Thoracic aorta (tissue), 2 donors: ENCODE measurements at places on chromosomes 6 and 20. TPM values are rescaled to one million over a fixed set of nuclear protein-coding genes. Genes with fewer than 3 reads are reported as not detected.

ANGPT4 gene
- 1.6 TPM for total RNA-seq

CDH4 gene
- total RNA-seq = not detected

LAMA2 gene
- 111 TPM for total RNA-seq

NKX2-2 gene
- total RNA-seq = 0.35 TPM

CTCFL gene
- not detected for total RNA-seq

KIF25 gene
- total RNA-seq = not detected

KHDC1 gene
- total RNA-seq = 8.1 TPM

ADAT2 gene
- 12.3 TPM for total RNA-seq

TREML2 gene
- total RNA-seq = not detected

SLC32A1 gene
- not detected for total RNA-seq

ORC3 gene
- total RNA-seq = 13.8 TPM

GRCh38 chr20:23367770-23368169, 5.8 kb downstream of the GZF1 start:
- DNase-seq = no peak

- DNase-seq = no peak
Measured at GRCh38 chr20:61251529-61252393, at the start of gene CDH4. TSS of gene CDH4 (plus strand) at chr20:61252261.

GRCh38 chr20:48904566-48905296, 16.8 kb upstream of the ARFGEF2 start:
- no peak for DNase-seq

GRCh38 chr6:141736104-141736503, 396.6 kb upstream of the GJE1 start:
- DNase-seq = no peak

- no peak for DNase-seq
Measured at GRCh38 chr20:10565922-10566897, 107.6 kb downstream of the JAG1 start.

GRCh38 chr20:3606021-3606420, 57.2 kb downstream of the GFRA4 start:
- DNase-seq = no peak

DNA sequence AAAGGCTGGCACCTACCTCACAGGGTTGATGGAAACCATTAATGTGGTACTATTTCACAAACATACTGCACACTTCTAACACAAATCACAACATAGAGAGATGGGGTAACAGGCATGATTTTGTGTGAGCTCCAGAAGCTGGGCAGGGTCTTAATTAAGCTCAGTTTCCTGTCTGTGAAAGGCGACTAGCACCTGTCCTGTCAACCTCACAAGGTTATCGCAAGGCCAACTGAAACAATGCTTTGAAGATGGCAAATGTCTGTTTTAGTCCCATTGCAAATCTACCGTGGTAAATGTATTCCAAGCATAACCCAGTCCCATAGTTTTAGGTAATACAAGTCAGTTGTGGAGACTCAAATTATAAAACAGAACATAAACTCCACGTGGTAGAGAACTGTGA, 1.3 kb upstream of the PLEKHG1 start:
- DNase-seq = no peak

DNA sequence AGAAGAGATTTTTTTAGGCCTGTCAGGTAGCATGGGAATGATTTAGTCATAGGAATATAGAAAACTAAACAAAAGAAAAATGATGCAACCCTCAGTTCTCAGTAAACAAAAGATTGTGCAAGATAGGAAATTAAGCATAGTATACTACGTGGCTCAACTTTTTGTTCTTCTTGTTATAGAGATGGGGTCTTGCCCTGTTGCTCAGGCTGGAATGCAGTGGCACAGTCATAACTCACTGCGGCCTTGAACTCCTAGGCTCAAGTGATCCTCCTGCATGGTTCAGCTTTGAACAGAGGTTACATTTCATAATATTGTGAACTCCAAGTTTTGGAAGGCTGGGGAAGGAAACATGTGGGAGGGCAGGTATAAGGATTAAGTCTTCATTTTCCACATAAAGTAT, 28.5 kb downstream of the SLX4IP start:
- DNase-seq = no peak

GRCh38 chr6:24666097-24666640, 530 bp downstream of the TDP2 start:
- DNase-seq = peak; percentile 5

DNA sequence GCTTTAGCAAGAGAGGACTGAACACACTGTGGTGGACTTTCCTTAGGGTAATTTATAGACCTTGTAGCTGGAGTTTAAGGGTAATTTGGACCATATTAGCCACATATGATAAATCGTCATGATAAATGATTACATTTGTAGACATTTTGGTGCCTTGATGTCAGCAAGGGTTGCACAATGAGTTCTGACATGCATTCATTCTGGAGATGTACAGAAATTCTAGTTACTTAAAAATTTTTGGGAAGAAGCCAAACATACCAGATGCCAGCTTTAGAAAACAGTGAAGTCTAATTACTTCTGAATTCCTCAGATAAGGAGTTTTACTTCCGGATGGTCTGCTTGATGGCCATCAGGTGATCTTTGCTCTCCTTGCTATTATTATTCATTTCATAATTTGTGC, 653.1 kb downstream of the TBC1D32 start:
- DNase-seq = no peak

DNA sequence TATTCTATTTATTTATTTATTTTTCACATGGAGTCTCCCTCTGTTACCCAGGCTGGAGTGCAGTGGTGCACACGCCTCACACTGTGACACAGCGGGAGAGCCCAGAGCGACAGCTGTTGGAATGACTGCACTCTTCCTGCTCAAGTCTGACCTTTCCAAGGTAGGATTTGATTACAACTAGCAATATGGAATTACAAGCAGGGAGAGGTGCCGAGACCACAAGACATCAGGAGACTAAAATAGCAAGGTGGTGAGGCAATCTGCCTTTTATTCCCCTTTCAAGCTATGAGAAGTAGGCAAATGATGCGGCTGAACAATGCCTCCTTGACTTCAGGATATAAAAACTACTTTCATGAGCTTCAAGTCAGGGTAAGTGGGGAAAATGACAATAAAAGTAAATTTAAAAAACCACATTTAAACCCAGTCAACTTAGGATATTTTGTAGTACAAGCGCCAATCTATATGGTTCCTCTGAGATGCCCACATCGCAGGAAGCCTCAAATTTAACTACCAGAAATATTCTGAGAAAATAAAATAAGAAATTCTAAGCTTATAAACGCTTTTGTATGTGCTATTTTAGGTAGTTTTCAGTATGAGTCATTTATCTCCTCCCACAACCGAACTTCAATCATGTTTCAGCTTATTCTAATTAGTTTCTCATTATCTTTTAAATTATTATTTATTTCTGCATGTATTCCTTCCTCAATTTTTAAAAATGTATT, 146.9 kb upstream of the SGK1 start:
- no peak for DNase-seq

DNA sequence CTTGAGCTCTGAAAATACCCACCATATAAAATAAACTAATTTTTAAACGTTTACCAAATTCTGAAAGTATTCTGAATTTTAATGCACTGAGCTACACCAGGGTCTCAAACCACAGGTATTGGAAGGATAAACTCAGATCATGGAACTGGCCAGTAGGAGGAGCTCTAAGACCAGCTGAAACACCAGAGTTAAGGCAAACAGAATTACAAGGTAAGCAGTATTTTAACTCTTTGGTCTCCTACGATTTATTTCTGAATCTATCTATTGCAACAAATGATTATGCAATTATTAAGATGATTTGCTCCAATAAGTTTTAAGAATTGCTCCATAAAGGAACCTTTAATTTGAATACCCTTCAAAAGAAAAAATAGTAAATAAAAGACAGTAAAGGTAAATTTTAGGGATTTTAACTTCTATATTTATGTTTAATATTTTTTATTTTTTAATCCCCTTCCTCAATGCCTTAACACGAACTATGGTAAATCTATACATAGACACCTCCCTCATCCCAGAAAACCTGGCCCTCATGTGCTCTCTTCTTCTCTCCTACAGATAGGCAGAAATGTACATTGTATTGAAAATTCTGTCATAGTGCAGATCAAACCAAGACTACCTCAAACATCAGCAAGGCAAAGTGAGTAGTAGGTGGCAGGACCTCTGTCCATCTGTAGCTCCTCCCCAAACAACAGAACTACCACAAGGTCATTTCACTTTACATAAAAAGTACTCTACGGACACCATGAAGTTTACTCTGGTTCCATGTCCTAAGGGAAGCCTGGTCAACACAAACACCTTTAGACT, 58.4 kb downstream of the SMLR1 start:
- DNase-seq = peak; percentile 29

DNA sequence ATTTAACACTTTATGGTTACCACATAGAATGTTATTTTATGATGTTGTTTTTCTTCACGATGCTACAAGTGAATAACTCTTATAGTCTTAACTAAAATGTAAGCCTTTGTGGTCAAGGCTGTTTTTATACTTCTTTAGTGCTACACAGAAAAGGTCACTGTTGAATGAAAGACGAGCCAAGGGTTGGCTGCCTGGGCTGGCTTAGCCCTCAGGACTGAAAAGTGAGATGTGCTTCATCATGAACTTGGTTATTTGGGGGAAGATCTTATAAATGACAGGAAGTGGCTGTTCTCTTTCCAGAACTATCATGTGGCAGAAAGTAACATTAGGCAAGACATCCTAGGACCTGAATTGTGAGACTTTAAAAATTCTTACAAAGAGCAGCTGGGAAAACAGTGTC, 404.0 kb downstream of the BTBD3 start:
- no peak for DNase-seq

DNA sequence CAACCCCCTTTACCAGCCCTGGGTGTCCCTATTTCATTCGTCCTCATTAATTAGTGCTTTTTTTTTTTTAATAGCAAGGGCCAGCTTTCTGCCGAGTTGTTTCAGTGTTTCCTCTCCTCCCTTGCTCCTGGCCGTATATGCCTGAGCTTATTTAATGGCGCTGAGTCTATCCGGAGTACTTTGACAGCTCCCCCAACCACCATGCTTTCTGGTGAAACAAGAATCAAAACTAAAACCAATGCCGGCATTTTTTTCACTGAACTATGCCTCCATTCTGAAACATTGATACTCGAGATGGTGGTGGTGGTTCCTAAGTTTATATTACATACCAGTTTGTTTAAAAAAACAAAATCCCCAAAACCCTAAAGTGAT, 1.2 kb downstream of the DCBLD1 start:
- DNase-seq = no peak

GRCh38 chr6:128731249-128732165, 151.4 kb upstream of the LAMA2 start:
- DNase-seq = no peak

DNA sequence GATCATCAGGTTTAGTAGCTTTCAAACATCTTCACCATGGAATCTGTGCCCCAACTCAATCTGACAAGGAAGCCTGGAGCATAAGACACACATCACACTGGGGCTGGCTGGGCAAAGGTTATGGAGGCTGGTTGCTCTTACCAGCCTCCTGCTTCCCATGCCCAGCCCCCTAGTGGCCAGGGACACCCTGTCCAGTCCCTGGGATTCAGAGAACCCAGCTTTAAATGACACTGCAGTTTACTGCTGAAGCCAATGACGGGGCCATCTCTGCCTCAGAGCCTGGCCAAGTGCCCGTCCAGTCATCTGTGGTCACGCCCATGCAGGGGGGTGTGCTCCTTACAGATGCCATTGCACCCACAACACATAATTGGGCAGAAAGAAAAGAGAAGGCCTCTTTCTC, 272.9 kb downstream of the SMOC2 start:
- no peak for DNase-seq

DNA sequence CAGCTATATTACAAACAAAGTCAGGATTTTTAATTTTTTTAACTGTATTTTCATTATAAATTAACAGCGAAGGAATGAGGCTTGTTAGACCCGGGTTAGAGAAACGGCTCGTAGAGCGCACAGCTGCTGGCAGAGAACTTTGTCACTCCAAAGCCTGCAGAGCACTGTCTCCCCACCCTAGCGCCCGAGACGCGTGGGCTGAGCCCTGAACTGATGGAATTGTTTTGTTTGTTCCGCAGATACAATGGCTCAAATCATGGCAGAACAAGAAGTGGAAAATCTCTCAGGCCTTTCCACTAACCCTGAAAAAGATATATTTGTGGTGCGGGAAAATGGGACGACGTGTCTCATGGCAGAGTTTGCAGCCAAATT, 810 bp downstream of the LAMP5 start:
- no peak for DNase-seq

DNA sequence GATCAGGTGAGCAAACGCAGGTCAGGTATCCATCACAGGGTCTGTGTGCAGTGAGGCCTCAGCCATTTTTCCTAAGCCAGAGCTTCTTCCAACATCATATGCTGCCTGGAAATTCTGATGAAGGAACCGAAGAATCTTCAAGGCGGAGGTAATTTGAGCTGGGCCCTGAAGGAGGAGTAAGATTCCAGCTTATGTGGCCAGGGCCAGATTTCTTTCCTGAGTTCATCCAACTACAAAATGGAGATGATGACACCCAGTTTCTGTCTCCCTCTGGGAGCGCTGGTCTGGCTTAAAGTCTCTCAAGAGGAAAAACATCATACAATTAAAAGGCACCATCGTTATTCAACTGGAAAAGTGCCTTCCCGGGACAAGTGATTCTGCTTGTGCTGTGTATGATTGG, 6.9 kb upstream of the MANBAL start:
- DNase-seq = no peak

GRCh38 chr6:33886673-33887144, 82.9 kb upstream of the MLN start:
- DNase-seq = no peak

DNA sequence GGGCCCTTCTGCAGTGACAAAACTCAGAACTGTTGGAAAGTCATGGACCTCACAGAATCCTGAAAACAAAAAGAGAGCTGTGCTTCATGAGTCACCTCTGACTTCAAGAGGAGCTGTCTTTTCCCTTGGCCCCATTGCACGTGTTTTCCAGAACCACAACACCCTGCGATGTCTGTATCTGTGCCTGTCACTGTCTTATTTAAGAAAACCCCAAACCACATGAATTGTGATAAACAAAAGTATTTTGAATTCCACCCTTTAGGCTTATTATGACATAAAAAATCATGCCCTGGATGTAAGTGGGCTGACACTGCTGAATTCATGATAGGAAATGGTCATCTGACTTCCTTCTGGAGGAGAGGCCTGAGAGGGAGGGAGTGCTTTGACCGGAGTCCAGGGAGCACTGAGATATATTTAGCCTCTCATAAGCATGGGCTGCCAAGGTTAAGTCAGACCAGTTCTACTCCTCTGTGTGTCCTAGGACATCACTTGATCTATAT, 96.4 kb upstream of the DUSP22 start:
- DNase-seq = no peak
